ENCODE measurements at places on chromosomes 6 and 20. TPM values are rescaled to one million over a fixed set of nuclear protein-coding genes. Genes with fewer than 3 reads are reported as not detected.

Gene SLC32A1
- polyA plus RNA-seq, result not detected

DNA sequence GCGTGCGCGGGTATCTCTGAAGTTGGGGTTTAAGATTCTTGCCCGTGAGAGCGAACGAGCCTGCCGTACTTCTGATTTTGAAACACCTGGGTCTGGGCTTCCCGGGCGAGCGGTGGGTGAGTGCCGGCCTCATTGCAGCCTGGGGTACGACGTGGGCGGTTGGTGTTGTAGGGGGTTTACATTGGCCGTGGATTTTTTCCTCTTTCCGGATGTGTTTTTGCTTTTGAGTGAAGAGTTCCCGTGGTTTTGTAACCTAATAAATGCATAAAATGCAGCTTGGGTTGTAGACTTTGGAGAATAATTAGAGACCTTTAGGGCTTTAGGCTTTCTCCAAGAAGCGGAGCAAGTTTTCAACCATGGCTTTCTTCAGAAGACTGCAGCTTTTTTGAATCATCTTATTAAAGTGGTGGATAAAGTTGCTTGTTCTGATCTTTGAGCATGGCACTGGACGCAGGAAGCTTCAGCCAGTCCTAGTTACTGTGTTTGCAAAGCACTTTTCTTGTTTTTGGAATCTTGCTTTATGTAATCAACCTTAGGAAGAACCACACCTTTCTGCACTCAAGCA lies 314 bp downstream of the FARS2 start:
- H3K4me3 ChIP-seq, result peak overlapping the region; percentile 93
- peaks cover 20% of the 10 kb centered on the region for H3K4me1 ChIP-seq
- H3K27ac ChIP-seq, result peak overlapping the region; percentile 98
- DNase-seq, result no peak

GRCh38 chr6:169176361-169176991 lies 77.2 kb downstream of the THBS2 start:
- H3K27me3 ChIP-seq, result no peaks in the 10 kb centered on the region
- H3K36me3 ChIP-seq, result no peaks in the 10 kb centered on the region
- DNase-seq, result no peak
- no peak overlapping the region for H3K4me3 ChIP-seq

Gene KHDRBS2
- not detected for polyA plus RNA-seq

GRCh38 chr6:161318456-161318855 lies 44.6 kb upstream of the AGPAT4 start:
- DNase-seq, result no peak
- H3K4me1 ChIP-seq, result no peaks in the 10 kb centered on the region
- H3K36me3 ChIP-seq, result no peaks in the 10 kb centered on the region
- H3K27ac ChIP-seq, result no peak overlapping the region

DNA sequence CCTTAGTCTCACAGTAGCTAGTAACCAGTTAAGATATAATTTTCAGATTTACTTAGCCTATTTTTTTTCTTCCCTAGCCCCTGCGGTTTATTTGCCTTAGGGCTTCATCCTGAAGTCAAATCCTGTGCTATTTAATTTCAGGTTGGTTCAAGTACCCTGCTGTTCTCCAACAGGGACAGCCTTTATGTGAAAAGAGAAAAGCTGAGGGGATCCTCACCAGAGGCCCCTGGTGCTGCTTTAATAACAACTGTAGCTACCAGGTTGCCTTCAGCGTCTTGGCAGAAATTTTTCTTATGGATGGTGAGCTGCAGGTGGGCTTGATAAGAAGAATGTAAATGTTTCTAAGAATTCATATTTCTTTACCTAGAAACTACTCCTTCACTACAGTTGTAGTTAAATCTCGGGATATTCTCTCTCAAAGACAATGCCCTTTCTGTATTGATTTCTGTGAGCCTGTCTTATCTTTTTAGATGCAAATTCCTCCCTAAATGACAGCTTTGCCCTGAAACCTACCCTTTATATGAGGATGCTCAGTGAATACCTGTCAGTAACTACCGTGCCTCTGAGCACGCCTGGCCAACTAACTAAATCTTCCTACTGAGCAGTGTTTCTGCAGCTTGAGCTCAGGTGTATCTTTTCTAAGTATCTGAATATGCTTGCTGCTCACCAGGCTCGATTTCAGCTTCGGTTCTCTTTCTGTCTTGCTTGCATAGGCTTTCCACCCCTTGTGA lies 320.5 kb downstream of the MMUT start:
- H3K27me3 ChIP-seq, result no peaks in the 10 kb centered on the region
- no peak for DNase-seq
- no peaks in the 10 kb centered on the region for H3K36me3 ChIP-seq

GRCh38 chr20:16434062-16434664 lies 139.1 kb downstream of the KIF16B start:
- no peaks in the 10 kb centered on the region for H3K27me3 ChIP-seq
- H3K36me3 ChIP-seq, result peaks cover 4% of the 10 kb centered on the region
- no peaks in the 10 kb centered on the region for H3K4me1 ChIP-seq
- no peak overlapping the region for H3K4me3 ChIP-seq

DNA sequence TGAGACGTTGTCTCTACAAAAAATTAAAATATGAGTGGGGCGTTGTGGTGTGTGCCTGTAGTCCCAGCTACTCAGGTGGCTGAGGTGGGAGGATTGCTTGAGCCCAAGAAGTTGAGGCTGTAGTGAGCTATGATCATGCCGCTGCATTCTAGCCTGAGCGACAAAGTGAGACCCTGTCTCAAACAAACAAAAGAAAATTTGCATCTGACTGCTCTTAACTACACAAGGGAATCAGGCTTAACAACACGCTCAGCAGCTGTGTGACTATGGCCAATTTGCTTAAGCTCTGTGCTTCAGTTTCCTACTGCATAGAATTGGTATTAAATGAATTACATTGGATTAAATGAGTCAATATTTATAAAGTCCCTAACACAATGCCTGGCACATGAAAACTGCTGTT lies 24.3 kb upstream of the MRPS10 start:
- no peak for DNase-seq
- no peaks in the 10 kb centered on the region for H3K27me3 ChIP-seq
- no peak overlapping the region for H3K4me3 ChIP-seq
- no peak overlapping the region for H3K27ac ChIP-seq

DNA sequence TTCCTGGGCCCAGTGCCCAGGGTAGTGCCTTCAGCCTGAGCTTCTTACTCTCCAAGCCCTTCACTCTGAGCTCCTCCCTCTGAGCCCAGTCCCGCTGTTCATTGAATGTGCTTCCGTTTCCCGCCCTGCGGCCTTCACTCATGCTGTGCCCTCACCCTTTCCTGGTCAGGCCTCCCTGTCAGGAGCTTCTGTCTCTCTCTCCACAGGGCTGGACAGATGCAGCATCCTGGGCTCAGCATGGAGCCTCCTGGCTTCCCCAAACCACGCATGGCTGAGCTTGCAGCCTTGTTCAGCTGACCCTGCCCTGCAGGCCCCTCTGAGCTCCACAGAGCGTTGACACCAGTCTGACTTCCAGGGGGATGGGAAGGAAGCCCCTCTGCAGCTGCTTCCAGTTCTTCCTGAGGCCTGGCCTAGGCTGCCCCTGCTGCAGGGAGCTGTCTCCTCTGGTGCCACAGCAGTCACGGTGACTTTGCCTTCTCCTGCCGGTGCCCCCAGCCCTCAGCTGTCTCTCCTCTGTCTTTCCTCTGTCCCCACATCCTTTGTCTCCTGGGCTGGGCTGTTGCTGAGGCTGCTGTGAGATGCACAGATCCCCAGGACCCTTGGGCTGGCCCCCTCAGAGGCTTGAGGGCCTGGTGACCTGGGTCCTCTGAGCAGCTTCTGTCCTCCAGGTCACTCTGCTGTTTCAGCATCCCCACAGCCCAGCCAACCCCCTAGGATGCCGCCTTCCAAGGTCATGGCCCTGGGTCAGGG lies 7.9 kb upstream of the MYT1 start:
- no peaks in the 10 kb centered on the region for H3K4me1 ChIP-seq
- no peaks in the 10 kb centered on the region for H3K27me3 ChIP-seq

Gene PBOV1
- not detected for polyA plus RNA-seq

DNA sequence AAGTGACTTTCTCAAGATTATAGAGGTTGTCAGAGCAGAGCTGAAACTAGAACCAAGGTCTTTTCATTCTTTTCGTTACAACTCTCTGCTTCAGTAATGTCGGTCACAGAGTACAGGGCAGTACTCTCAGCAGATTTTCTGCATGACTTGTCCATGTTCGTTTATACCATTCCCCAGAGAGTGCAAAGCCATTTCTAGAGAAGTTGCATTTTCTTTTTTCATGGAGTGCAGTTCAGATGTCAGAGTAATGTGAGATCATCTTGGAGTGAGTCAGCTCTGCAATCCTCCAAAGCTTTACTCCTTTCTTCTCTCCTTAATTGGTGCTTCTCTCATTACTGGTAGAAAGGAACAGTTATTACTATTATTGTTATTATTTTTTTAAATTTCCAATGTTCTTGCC lies 115.6 kb upstream of the B3GAT2 start:
- H3K4me3 ChIP-seq, result no peak overlapping the region
- H3K27me3 ChIP-seq, result no peaks in the 10 kb centered on the region
- no peak overlapping the region for H3K27ac ChIP-seq
- DNase-seq, result no peak
- H3K36me3 ChIP-seq, result no peaks in the 10 kb centered on the region

Gene OR2H1
- not detected for polyA plus RNA-seq

Gene KCNK15
- not detected for polyA plus RNA-seq

- no peaks in the 10 kb centered on the region for H3K4me1 ChIP-seq
- no peak for DNase-seq
- H3K36me3 ChIP-seq, result no peaks in the 10 kb centered on the region
- H3K4me3 ChIP-seq, result no peak overlapping the region
Observed at GRCh38 chr6:1267057-1267732, 44.7 kb upstream of the FOXQ1 start.

- no peak overlapping the region for H3K4me3 ChIP-seq
- H3K27ac ChIP-seq, result no peak overlapping the region
- no peaks in the 10 kb centered on the region for H3K36me3 ChIP-seq
- H3K4me1 ChIP-seq, result no peaks in the 10 kb centered on the region
- no peaks in the 10 kb centered on the region for H3K27me3 ChIP-seq
Observed at GRCh38 chr20:8631271-8631670, 437.6 kb upstream of the PLCB4 start.

Gene RIOK1
- polyA plus RNA-seq, result 15.9 TPM

Gene SOBP
- polyA plus RNA-seq, result 0.07 TPM

Gene SCGN
- not detected for polyA plus RNA-seq

DNA sequence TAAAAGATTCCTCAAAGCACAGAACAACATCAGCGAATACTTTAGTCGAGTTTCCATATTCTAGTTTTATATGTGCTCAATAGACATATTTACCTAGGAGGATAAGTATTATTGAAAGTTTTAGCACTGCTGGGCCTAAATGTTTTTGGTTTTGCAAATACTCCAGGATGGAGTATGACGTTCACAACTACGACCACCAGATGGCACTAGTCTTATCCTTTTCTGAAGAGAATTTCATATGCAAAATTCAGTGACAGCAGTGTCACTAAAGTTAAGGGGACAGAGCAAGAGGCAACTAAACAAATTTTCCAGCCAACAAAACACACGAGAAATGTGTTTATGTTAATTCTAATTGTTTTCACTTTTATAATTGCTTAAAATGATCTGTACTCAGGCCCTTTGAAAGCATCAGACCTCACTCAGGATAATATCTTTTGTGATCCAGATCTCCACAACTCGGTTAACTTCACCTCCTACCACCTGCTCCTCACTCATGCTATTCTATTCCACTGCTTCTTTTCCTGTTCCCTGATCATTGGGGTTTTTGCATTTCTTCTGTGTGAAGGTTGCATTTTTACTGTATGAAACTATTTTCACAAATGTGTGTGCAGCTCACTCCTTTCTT lies 220.8 kb downstream of the TRDN start:
- H3K36me3 ChIP-seq, result no peaks in the 10 kb centered on the region
- no peak overlapping the region for H3K4me3 ChIP-seq
- H3K27ac ChIP-seq, result no peak overlapping the region

GRCh38 chr6:125279961-125280360 lies 21.8 kb downstream of the HDDC2 start:
- H3K36me3 ChIP-seq, result peaks cover 34% of the 10 kb centered on the region
- no peak overlapping the region for H3K27ac ChIP-seq
- H3K4me1 ChIP-seq, result no peaks in the 10 kb centered on the region
- DNase-seq, result no peak
- no peaks in the 10 kb centered on the region for H3K27me3 ChIP-seq
- no peak overlapping the region for H3K4me3 ChIP-seq

Gene PTK7
- not detected for polyA plus RNA-seq

GRCh38 chr20:42996141-42996540 lies 193.6 kb downstream of the PTPRT start:
- no peak for DNase-seq
- no peak overlapping the region for H3K4me3 ChIP-seq
- H3K4me1 ChIP-seq, result no peaks in the 10 kb centered on the region
- H3K36me3 ChIP-seq, result no peaks in the 10 kb centered on the region

- H3K36me3 ChIP-seq, result no peaks in the 10 kb centered on the region
- H3K27me3 ChIP-seq, result peaks cover 1% of the 10 kb centered on the region
- H3K27ac ChIP-seq, result no peak overlapping the region
- H3K4me1 ChIP-seq, result no peaks in the 10 kb centered on the region
- H3K4me3 ChIP-seq, result no peak overlapping the region
Observed at GRCh38 chr6:4768815-4769214, 7.4 kb upstream of the CDYL start.

- DNase-seq, result peak; percentile 63
- peak overlapping the region; percentile 92 for H3K27ac ChIP-seq
- H3K36me3 ChIP-seq, result peaks cover 30% of the 10 kb centered on the region
Observed at GRCh38 chr6:33297956-33298772, 578 bp downstream of the RGL2 start.

DNA sequence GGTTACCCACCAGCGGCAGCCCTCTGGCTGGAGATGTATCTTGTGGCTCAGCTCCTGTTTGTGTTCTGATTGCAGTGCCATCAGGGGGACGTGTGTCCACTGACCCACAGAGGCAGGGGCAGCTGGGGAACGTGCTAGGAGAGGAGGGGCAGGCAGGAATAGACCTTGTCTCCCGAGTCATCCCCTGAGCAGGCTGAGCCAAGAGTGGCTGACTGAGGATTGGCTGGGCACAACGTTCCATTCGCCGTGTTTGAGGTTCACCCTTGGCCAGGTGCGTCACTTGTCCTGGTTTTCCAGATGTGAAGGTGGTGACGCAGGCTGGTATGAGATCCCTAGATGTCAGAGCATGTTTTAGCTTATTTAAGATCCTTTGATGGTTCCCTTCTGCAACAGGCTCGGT lies 57.7 kb downstream of the ADNP start:
- H3K27me3 ChIP-seq, result no peaks in the 10 kb centered on the region
- no peak overlapping the region for H3K4me3 ChIP-seq
- no peak for DNase-seq
- no peaks in the 10 kb centered on the region for H3K36me3 ChIP-seq
- H3K27ac ChIP-seq, result no peak overlapping the region

GRCh38 chr20:57435105-57435497 lies 43.9 kb downstream of the RBM38 start:
- no peaks in the 10 kb centered on the region for H3K27me3 ChIP-seq
- peak overlapping the region; percentile 13 for H3K4me3 ChIP-seq
- no peak overlapping the region for H3K27ac ChIP-seq
- no peaks in the 10 kb centered on the region for H3K36me3 ChIP-seq

- no peak for DNase-seq
- no peaks in the 10 kb centered on the region for H3K36me3 ChIP-seq
- H3K4me1 ChIP-seq, result no peaks in the 10 kb centered on the region
- no peak overlapping the region for H3K27ac ChIP-seq
- no peaks in the 10 kb centered on the region for H3K27me3 ChIP-seq
Observed at GRCh38 chr20:12554426-12554825, 454.3 kb upstream of the SPTLC3 start.

All from CD4-positive, CD25-positive, alpha-beta regulatory T cell (primary cell).